ENCODE measurements at places on chromosomes 4 and X.

DNA sequence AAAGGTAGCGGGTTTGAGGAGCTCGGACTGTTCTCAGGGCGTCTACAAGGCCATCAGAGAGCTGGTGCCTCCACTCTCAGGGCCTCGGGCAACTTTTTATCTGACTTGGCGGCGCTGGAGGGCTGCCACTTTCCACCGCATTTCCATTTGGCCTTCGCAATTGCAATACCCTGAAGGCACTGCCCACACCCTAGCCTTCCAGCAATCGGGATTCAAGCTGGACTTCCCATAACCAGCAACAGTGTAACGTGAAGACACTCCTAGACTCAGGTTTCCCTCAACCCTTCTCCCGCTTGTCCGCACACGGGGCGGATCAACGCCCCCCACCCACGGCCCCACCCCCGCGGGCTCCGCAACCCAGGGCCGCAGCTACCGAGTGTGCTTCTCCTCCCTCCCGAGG is 50.2 kb upstream of the BCOR start:
- DNase-seq, result no peak

GRCh38 chr4:156991161-156991560 is 19.6 kb upstream of the PDGFC start:
- DNase-seq, result no peak

DNA sequence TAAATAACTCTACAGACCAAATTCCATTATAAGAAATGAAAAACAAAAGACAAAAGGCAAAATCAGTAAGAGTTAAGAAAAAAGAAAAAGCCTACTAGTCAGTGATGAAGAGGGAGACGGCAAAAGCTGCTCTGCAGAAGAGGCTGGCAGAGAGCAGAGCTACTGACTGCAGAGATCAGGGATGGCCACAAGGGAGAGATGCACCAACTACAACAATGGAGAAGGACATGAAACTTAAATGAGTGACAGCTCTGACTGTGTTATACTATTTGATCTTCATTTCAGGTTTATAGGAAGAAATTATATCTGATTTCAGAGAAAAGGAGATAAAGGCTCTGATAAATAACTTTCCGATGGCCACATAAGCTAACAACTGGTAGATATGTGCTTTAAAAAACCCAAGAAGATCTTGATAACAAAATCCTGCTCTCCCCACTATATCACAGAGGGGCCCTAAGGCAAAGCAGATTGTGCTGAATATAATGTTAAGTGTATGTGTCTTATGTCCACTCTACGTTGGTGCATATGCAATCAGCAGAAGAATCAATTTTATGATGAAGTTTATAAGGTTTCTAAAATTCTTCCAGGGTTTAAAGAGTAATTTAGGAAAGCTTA is 58.4 kb upstream of the COX18 start:
- DNase-seq, result no peak

- no peak for DNase-seq
These were observed 33.9 kb upstream of the HPF1 start for GRCh38 chr4:169791527-169792156.

- DNase-seq, result no peak
These were observed 363.4 kb upstream of the BOD1L1 start for GRCh38 chr4:13990596-13991589.

DNA sequence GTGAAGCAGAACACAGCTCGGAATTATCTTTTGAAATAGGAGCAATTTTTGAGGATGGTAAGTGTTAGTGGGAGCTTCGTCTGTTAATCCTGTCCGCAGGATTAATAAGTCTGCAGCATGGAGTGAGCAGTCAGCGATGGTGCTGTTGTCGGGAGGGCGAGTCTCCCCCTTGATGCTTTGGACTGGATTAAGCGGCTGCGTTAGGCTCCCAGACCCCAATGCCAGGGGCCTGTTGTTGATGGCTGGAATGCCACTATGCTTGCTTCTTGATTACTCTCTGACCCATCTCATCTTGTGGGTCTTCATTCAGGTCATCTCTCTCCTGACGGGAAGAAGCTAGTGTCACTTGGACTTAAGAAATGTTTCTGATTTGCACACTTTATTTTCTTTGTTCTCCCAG is 332.6 kb downstream of the ARHGAP10 start:
- DNase-seq, result no peak

DNA sequence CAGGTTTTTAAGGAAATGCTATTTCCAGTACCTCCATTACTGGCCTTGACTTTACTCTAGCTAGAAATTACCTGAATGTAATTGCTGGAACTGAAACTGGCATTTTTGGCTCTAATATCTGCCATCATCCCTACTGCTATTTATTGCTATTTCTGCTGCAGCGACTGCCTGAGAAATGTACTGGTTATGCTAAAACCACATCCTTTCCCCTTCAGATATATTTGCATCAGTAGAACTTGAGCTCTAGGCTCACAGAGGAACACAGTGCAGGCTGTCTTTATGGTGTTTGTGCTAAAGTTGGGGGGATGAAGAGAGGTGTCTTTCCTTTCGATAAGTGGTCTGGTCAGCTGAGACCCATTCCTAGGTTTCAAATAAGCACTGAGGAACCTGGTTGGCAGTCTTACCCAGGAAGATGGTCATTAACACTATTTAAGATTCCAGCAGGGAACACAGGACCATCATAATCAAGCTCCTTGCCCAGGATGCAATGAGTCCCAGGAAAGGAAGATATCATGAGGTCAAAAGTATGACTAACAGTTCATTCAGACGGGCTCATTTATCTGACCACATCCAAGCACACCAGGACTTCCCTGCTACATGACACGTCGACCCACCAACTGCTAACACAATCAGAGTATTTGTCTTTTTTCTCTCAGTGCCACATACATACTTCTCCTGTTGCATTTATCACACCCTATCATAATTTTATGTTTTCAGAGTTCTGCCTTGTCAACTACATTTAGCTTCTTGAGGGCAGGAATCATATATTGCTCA is 137.4 kb downstream of the GABRA3 start:
- no peak for DNase-seq

GRCh38 chr4:4443821-4444220 is 56.9 kb downstream of the NSG1 start:
- no peak for DNase-seq

- DNase-seq, result no peak
These were observed 57.0 kb upstream of the PROM1 start for GRCh38 chr4:16140879-16141249.

GRCh38 chr4:185054886-185055285 is 36.6 kb downstream of the HELT start:
- DNase-seq, result no peak

- DNase-seq, result no peak
These were observed 136.5 kb upstream of the GALNTL6 start for GRCh38 chr4:171676555-171677215.

- no peak for DNase-seq
These were observed 48.3 kb upstream of the C4orf54 start for GRCh38 chr4:99705891-99706290.
